Naive B cell (primary cell): ENCODE measurements at places on chromosomes 7 and 10.

GRCh38 chr10:126686268-126686667 is 15.8 kb upstream of the C10orf90 start:
- no peaks in the 10 kb centered on the region for H3K27me3 ChIP-seq
- H3K4me1 ChIP-seq = no peaks in the 10 kb centered on the region
- H3K4me3 ChIP-seq = no peak overlapping the region
- no peak overlapping the region for H3K27ac ChIP-seq
- no peak for DNase-seq

DNA sequence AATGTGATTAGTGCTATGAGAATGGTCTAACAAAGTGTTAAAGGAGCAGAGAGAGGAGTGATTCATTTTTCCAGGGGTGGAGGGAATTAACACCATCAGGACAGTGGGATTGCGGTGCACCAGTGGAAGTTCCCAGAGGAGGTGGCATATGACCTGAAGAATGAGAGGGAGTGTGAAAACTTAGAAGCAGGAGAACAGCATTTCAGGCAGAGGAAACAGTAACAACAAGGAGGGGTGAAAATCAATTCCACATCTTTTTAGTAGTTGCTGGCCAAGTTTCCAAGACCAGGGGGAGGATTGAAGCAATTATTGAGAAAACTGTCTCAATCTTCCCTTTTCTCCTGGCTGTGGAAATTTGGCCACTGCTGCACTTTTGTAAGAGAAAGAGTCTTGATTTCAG is 23.7 kb upstream of the CCDC172 start:
- DNase-seq = no peak
- H3K36me3 ChIP-seq = no peaks in the 10 kb centered on the region
- no peak overlapping the region for H3K27ac ChIP-seq
- H3K27me3 ChIP-seq = peaks cover 8% of the 10 kb centered on the region
- H3K4me1 ChIP-seq = no peaks in the 10 kb centered on the region
- no peak overlapping the region for H3K4me3 ChIP-seq

GRCh38 chr10:58028597-58029366 is 238.9 kb downstream of the IPMK start:
- no peaks in the 10 kb centered on the region for H3K36me3 ChIP-seq
- H3K27me3 ChIP-seq = no peaks in the 10 kb centered on the region
- no peak overlapping the region for H3K4me3 ChIP-seq
- H3K4me1 ChIP-seq = no peaks in the 10 kb centered on the region

DNA sequence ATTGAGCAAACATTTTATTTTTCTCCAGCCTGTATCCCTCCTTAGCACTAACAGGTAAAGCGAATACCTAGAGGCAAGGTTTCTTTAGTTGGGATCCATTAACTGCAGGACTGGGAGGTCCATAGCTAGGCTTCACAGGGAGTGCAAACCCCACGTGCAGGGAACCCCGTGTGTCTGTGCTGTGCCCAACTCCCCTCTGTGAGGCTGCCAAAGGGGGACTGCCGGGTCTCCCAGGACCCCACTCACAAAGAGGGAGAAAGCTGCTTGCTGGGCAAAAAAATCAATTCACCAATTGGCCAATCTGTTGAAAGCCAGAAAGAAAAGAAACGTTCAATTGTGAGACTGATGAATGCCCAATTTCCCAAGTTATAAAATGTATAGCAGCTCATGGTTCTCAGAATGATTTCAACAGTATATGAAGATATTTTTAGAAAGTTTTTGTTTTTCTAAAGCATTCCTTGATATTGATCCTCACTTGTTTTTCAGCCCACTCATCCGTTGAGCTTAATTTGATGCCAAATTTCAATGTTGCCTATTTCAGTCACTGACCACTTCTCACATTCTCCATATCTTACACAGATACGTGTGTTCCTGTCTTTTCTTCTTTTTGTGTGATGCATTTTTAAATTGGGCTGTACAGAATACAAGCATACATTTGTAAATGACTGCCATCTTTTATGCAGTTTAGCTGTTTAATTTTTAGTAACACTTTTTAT is 202.7 kb upstream of the PRSS58 start:
- no peak for DNase-seq
- no peak overlapping the region for H3K4me3 ChIP-seq
- H3K36me3 ChIP-seq = no peaks in the 10 kb centered on the region
- H3K27me3 ChIP-seq = peaks cover 16% of the 10 kb centered on the region
- peaks cover 8% of the 10 kb centered on the region for H3K4me1 ChIP-seq

- H3K27ac ChIP-seq = no peak overlapping the region
- peaks cover 2% of the 10 kb centered on the region for H3K4me1 ChIP-seq
- H3K36me3 ChIP-seq = no peaks in the 10 kb centered on the region
- no peak for DNase-seq
- H3K27me3 ChIP-seq = peaks cover 6% of the 10 kb centered on the region
These were observed 188.2 kb downstream of the PTPN20 start for GRCh38 chr10:47099474-47099873.

DNA sequence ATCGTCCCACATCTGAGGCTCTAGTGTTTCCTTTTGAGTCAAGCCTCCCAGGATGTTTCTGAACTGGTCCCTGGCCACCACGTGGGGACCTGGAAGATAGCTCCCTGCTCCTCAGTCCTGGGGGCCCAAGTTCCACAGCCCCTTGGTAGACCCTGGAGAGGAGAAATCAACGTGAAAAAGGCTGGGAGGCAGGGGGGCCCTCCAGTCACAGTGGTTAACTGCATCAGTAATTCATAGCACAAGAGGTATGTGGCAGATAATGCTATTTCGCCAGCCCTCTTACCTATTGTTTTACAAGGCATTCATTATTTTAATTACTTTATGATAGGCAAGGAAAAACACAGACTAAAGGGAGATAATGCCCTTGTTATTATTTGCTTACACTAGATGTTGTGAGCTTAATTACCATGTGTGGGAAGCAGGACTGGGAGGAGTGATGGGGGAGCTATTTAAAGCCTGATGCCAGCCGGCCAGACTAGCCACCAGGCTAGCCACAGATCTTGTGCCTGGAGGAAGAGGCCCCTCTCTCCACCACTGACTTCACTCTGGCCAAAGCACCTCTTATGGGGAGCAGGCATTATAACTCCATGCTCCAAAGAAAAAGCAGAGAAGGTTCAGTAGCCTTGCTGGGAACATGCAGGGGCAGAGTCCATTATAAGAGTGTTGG is 230.7 kb downstream of the KCNMA1 start:
- no peak overlapping the region for H3K4me3 ChIP-seq
- DNase-seq = no peak
- H3K36me3 ChIP-seq = no peaks in the 10 kb centered on the region
- peaks cover 8% of the 10 kb centered on the region for H3K27me3 ChIP-seq
- no peaks in the 10 kb centered on the region for H3K4me1 ChIP-seq
- no peak overlapping the region for H3K27ac ChIP-seq
